ENCODE measurements at places on chromosomes 1 and 21. TPM values are rescaled to one million over a fixed set of nuclear protein-coding genes. Genes with fewer than 3 reads are reported as not detected.
A peak's percentile ranks its signal among the peaks of the same experiment; 100 is the strongest.

The RSPH1 gene
- total RNA-seq: not detected

The FAM72C gene
- total RNA-seq: 22.1 TPM

GRCh38 chr1:33086384-33086850, 5.5 kb downstream of the AZIN2 start:
- H3K36me3 ChIP-seq: peaks cover 19% of the 10 kb centered on the region
- no peak overlapping the region for H3K27ac ChIP-seq
- H3K27me3 ChIP-seq: peaks cover 7% of the 10 kb centered on the region
- no peak overlapping the region for H3K4me3 ChIP-seq
- H3K4me1 ChIP-seq: peaks cover 66% of the 10 kb centered on the region

DNA sequence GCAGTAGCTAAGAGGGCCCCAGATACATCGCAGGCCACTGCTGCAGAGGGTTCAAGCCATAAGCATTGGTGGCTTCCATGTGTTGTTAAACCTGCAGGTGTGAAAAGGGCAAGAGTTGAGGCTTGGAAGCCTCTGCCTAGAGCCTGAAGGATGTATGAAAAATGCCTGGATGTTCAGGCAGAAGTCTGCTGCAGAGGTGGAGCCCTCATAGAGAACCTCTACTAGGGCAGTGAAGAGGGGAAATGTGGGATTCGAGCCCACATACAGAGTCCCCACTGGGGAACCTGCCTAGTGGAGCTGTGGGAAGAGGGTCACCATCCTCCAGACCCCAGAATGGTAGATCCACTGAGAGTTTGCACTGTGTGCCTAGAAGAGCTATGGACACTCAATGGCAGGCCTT, 30.6 kb upstream of the ADGRL4 start:
- H3K4me3 ChIP-seq: no peak overlapping the region
- peaks cover 2% of the 10 kb centered on the region for H3K4me1 ChIP-seq
- no peaks in the 10 kb centered on the region for H3K27me3 ChIP-seq
- H3K36me3 ChIP-seq: no peaks in the 10 kb centered on the region
- no peak for DNase-seq

- H3K27ac ChIP-seq: no peak overlapping the region
- no peak for DNase-seq
- H3K36me3 ChIP-seq: no peaks in the 10 kb centered on the region
- peaks cover 4% of the 10 kb centered on the region for H3K27me3 ChIP-seq
- no peak overlapping the region for H3K4me3 ChIP-seq
Measured at GRCh38 chr1:32761936-32762335, 55.2 kb downstream of the YARS1 start.

DNA sequence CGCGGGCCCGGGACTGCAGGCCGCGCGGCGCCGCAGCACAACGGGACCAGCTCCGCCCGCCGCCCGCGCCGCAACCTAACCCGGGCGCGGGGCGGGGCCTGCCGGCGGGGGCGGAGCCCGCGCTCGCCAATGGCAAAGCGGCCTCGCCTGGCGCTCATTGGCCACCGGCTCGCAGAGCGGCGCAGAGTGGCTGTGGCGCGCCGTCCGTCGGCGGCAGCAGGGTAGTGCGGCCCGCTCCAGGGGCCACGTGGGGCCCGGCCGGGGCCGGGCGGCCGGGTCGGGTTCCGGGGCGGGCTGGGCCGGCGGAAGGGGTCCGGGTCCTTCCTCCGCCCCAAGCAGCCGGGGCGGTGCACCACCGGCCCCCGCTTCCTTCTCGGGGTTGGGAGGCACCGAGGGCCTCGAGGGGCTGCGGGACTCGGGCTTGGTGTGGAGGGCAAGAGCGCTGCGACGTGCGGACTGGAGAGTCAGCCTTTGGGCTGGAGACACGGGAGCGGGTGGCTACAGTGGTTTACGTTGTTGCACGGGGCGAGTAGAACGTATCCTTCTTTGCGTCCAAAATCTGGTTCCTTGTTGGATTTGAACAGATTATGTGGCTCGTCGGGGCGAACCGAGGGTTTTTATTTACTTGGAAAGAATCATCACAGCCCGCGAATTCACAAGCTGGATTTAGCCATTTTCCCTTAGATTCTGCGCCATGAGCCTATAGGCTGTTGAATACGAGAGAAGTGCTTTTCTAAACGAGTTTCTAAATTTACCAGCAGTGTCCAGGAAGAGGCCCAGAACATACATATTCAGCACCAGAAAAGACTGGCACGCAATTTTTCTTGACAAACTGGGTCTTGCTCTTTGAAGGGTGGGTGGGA, at the start of gene SRM:
TSS of gene SRM (minus strand) at position 51 of the 863 bp plus-strand sequence. CDS start 75 bp downstream, outside the sequence.
- no peaks in the 10 kb centered on the region for H3K27me3 ChIP-seq
- peak within 1 kb of the TSS; percentile 98 for H3K27ac ChIP-seq
- peaks cover 42% of the 10 kb centered on the region for H3K36me3 ChIP-seq
- DNase-seq: peak; percentile 91

- DNase-seq: no peak
- no peaks in the 10 kb centered on the region for H3K4me1 ChIP-seq
- no peaks in the 10 kb centered on the region for H3K36me3 ChIP-seq
- H3K4me3 ChIP-seq: no peak overlapping the region
- no peak overlapping the region for H3K27ac ChIP-seq
Measured at GRCh38 chr1:57874418-57874877, 450.6 kb upstream of the DAB1 start.

GRCh38 chr1:153364766-153365666, 7.4 kb downstream of the S100A9 start:
- H3K36me3 ChIP-seq: no peaks in the 10 kb centered on the region
- H3K4me3 ChIP-seq: no peak overlapping the region
- peaks cover 7% of the 10 kb centered on the region for H3K27me3 ChIP-seq
- no peak for DNase-seq
- no peak overlapping the region for H3K27ac ChIP-seq

- H3K4me1 ChIP-seq: no peaks in the 10 kb centered on the region
- H3K27ac ChIP-seq: no peak overlapping the region
- H3K4me3 ChIP-seq: no peak overlapping the region
- no peaks in the 10 kb centered on the region for H3K36me3 ChIP-seq
Measured at GRCh38 chr1:90154711-90155110, 159.8 kb downstream of the ZNF326 start.

The MYOM3 gene
- total RNA-seq: not detected

DNA sequence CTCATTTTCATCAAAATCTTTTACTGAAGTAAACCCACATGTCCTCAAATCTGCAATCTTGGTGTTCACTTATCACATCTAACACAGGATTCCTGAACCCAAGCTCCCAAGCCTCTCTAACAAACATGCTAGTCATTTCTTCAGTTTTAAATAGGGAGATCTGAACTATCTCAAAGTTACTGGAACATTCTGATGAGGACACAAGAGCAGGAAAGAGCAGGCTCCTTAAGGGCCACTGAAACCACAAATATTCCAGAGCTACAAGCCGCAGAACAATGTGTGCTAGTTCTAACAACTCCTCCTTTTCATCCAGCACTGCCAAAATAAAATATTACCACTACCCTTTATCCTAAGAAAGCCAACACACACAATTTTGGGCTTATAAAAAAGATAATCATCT, 38.9 kb downstream of the WARS2 start:
- no peak overlapping the region for H3K27ac ChIP-seq
- no peaks in the 10 kb centered on the region for H3K27me3 ChIP-seq
- H3K4me1 ChIP-seq: no peaks in the 10 kb centered on the region
- no peak overlapping the region for H3K4me3 ChIP-seq

Data from activated CD8-positive, alpha-beta T cell treated with anti-CD3 and anti-CD28 coated beads, Interleukin-2, amount 10 ng/mL, durations not matched to agents 7 days and 5 days (primary cell).